SK-MEL-5 (cell line): ENCODE measurements at places on chromosomes 1 and 21.
A peak's percentile ranks its signal among the peaks of the same experiment; 100 is the strongest.

DNA sequence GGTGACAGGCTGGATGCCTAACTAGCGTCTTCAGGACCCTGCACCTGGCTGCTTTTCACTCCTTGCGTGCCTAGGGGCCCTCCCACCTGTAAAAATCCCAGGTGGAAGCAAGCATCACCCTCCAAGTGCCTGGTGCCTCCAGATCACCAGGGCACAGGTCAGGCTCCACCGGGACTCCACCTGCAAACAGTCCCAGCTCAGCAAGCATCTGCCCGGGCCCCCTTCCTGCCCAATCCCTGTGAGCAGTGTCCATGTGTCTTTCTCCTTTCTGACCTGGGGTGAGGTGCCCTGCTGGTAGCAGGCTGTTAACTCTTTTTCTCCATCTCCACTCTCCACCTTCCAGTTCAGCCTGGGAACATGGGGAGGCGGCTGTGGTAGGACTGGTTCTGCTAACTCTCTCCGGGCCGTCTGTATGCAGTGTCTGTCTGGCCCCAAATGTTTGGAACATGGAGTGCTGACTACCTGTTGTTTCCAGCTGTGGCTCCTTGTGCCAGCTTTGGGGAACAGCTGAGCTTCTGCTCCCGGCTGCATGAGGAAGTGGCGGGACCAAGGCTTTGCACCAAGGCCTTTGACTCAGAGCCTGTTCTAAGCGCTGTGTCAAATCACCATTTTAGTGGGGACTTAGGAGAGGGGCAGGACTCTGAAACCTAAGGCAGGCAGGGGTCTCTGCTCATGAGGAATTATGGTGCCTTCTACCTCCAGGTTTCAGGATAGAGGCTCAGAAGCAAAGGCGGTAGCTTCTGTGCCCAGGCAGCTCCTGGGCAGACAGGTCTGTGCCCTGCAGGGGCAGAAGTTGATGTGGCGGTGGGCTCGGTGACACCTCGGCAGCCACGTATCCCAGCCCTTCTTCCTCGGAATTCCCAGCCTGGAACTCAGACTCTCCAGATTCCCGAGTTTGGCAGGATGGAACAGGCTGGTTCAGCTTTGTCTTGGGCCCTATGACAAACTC, 5.5 kb downstream of the GPR137B start:
- DNase-seq: no peak

- no peak for DNase-seq
Measured at GRCh38 chr1:32872192-32872460, 1.4 kb upstream of the FNDC5 start.

- DNase-seq: no peak
Measured at GRCh38 chr1:171140956-171141687, 44.0 kb upstream of the FMO2 start.

DNA sequence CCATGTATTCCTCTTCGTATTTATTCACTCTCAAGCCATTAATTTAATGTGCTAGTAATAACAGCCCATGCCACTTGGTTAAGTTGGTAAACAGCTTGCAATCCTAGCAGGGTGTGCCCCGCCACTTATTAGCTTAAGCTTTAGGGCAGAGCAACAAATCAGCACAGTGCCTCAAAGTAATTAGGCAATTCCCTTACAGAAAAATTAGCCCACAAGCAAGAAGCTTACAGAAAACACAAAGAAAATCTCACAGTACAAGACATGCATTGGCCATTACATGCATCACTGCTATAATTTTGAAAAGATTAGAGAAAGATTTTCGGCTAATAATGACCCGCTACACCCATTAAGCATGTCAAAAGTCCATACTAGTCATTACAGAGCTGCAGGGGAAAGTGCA, 47.6 kb downstream of the TGFB2 start:
- DNase-seq: no peak

GRCh38 chr1:225650179-225650578, 2.7 kb downstream of the ENAH start:
- DNase-seq: no peak

DNA sequence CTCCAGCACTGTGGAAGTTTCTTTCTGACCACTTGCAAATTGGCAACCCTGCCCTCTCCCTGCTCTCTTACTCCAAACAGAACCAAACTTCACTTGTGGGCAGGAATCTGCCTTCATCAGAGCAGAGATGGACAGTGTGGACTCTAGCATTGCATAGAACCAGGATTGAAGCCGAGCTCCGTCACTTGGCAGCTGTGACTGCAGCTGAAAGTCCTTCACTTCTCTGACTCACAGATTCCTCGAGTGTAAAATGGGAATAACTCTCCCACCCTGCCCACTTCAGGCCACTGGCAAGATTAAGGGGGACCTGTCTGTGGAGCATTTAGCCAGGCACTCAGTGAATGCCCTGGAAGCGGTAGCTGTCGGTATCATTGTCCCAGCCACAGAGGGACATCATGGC, 75.7 kb upstream of the ZBTB40 start:
- no peak for DNase-seq

GRCh38 chr1:7550981-7551380, 220.1 kb upstream of the VAMP3 start:
- no peak for DNase-seq

GRCh38 chr1:242431786-242432185, 92.7 kb downstream of the PLD5 start:
- no peak for DNase-seq

DNA sequence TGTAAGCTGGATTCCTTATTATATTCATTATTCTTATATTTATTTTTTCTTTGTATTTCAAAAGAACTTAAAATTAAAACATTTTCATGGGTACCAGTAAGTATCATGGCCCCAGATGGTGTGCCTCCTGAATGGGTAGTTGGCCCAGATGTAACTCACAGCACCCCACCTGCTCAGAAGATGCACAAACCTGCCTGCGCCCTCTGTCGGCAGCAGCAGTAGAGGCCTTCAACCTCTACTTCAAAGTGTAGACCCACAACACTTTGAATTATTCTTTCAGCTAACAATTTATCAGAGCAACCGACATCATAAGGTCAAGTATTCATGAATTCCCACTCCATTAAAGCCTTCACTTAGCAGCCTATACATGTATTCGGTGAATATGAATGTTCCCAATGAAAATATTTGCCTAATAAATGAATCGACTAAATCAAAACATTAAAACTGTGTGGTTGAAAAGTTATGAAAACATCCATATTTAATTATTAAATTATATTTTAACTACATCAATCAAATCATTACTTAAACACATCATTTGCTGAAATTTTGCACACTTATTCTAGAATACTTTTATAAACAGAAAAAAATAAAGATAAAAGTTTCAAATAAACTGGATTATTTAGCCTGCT, 25.4 kb downstream of the PIGM start:
- DNase-seq: peak; percentile 83

- DNase-seq: no peak
Measured at GRCh38 chr1:10639011-10639774, 157.3 kb downstream of the CASZ1 start.

DNA sequence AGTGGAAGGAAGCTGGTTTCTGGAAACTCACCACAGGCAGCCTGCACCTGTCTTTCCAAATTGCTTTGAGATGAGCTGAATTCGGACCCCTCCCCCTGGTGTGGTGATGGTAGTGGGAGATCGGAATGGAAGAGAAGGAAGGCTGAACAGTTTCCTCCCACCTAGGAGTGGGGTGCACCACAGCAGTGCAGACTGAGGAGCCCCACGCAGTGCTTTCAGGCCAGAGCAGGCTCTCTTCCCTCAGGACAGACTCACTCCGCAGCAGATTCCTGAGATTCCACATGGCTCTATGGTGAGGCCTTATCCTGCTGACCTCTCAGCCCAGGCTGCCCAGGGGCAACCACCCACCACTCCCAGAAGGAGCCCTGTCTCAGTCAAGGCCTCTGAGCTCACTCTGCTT, 80.9 kb downstream of the ATP1A1 start:
- no peak for DNase-seq

DNA sequence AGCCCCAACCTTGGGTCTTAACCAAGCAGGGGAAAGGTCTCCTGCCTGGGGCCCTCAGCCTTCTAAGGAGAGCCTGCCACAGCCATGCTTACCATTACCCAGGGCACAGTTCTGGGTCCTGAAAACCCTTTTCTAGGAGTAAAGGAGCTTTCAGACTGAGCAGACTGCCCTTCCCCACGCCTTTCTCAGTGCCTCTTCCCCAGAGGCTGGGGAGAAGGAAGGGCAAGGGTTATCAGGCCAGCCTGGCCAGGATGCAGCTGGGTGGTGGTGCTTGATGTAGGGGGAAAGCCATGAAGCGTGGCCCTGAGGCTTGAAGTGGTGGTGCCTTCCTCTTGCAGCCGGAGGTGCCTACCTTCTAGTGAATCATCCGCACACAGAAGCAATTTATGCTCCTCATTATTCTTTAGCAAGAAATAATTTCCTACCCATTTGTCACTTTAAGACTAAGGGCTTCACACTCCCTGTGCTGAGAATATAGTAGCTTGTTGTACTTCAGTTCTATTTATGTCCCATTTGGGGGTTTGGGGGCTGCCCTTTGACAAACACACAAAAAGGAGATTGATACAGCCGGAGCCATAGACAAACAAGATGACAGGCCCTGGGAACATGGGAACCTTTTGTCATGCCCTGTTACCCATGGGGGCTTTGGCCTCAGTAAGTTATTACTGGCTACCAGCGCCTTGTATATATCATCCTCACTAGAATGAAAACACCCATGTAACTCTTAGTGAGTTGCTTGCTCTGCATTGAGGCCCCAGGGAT, 40.7 kb downstream of the MAN1C1 start:
- DNase-seq: no peak
